Naive thymus-derived CD8-positive, alpha-beta T cell (primary cell): ENCODE measurements at places on chromosomes 13 and 19.
A peak's percentile ranks its signal among the peaks of the same experiment; 100 is the strongest.

GRCh38 chr13:63297163-63297562 lies 1881.5 kb upstream of the PCDH20 start:
- no peak for DNase-seq

DNA sequence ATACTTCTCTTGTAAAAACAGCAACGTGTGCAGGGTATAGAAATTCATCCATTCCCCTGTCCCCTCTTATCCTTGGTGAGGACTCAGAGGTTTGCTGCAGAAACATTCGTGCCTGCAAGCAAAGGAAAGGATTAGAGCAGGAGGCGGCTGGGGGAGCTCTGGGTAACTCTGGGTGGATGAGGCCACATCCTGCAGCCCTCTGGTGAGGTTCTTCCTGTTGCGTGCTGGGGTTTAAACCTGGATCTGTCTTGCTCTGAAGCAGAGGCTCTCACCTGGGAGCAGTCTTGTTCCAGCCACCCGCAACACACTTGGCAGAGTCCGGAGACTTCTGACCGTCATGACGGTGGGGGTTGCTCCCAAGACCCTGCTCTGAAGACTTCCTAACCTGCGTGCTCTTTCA lies 69.2 kb downstream of the ATP11A start:
- no peak for DNase-seq

- DNase-seq, result no peak
These were observed 2.2 kb upstream of the KCNC3 start for GRCh38 chr19:50331221-50331993.

DNA sequence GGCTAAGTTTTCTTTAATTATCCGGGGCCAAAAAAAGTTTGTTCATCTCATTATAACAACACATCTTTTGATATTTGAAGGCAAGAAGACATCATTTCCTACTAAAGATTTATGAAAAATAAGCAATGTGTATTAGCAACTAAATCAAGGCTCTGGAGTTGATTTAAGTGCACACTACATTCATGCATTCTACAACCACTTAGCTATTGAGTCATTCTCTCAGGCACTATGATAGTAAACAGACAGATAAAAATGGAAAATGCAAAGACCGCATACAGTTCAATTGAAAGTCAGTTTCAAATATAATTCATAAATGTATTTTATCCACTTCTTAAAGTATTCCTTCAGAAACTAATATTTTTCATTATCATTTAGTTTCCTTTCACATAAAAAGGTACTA lies 1395.2 kb downstream of the PCDH9 start:
- no peak for DNase-seq

- no peak for DNase-seq
These were observed 122.2 kb downstream of the PCDH9 start for GRCh38 chr13:67107979-67108378.

- DNase-seq, result no peak
These were observed 13.4 kb downstream of the TBC1D4 start for GRCh38 chr13:75468602-75469001.

GRCh38 chr13:28147495-28147894 lies 9.2 kb downstream of the PAN3 start:
- no peak for DNase-seq

DNA sequence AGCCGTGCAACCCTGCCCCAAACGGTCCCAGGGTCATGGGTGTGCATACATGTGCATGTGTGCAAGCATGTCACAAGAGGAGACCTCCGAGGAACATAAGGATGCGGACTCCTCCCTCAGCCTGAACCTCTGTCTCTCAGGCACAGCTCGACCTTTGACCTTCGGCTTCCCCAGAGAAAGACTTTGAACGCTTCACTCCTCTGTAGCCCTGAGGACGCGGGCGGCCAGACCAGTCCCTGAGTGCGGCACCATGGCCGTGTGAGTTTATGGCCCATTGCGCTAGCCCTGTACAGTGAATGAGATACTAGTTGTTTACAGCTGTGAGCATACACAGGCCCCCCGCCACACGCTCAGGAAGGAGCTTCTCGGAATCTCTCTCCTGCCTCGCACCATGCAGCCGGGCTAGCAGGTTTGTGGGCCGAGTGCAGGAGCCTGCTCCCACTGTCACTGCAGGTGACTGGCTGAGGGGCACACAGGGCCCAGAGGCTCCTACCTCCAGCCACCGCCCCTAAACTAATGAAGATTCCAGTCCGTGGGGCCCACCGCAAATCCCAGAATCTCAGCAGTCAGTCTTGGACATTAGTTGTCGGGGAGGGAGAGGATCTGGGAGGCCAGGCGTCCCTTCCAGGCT lies 10.8 kb downstream of the RASA3 start:
- no peak for DNase-seq

DNA sequence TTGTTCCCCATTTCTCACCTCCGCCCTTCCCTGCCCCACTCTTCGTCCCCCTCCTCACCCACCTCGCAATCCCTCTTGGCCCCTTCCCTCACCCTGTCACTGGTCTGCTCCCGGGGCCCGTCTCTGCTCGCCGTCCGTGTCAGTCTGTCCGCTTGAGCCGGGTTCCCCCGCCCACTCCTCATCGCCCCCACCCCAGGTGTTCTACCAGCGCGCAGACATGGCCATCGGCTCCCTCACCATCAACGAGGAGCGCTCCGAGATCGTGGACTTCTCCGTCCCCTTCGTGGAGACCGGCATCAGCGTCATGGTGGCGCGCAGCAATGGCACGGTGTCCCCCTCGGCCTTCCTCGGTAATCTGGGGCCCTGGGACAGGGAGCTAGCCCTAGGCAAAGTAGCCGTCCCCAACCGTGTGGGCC lies 22.3 kb downstream of the GRIN2D start:
- DNase-seq, result no peak

DNA sequence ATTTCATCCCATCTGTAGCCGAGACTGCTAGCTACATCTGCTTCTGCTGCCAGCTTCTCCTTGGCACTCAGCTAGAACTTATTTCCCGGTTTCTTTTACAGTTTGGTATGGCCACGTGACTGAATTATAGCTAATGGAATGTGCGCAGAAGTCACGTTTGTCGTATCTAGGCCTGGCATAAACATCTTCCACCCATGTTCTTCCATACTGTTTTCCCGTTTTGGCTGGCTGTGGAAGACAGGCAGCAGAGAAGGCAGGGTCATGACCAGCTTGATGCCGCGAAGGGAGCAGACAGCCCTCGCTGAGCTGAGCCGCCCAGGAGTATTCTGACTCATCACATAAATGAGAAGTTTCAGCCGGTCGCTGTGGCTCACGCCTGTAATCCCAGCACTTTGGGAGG lies 186.7 kb downstream of the RFC3 start:
- no peak for DNase-seq

GRCh38 chr13:43983373-43983772 lies 103.7 kb downstream of the LACC1 start:
- no peak for DNase-seq

DNA sequence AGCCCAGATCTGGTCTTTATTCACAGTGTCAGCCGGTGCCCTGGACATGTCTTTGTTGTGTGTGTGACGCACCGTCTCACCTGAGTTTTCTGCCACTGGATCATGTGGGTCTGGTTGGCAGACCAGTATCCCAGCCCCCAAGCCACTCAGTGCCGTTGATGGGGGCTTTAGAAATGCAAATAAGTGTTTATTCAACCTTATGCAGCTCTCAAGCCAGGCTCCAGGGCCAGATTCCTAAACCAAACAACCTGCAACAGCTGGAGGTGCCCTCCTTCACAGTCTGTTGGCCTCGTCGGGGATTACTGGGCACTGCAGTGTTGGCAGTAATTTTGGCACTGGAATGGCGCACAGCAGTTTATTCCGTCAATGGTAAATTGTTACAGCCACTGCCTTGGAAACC lies 21.6 kb downstream of the FAM124A start:
- DNase-seq, result no peak

GRCh38 chr13:40401911-40402776 lies 264.3 kb downstream of the FOXO1 start:
- DNase-seq, result peak; percentile 40

DNA sequence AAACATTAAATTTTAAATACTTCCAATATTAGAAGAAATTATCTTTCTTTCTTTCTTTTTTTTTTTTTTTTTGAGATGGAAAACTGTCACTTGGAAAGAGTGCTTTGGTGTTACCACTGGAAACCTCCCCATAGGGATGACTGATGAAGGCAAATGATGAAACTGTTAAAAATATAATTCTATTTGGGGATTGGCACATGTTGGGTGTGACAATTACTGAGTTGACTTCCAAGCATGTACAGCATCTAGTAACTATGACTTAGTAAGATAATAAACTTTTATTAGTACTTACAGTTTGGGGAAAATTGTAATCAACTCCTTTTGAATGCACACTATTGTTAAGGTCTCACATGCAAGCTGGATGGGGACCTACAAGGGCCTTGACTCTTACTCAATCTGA lies 592.5 kb downstream of the KCTD12 start:
- DNase-seq, result no peak

- no peak for DNase-seq
These were observed 753.7 kb upstream of the SGCG start for GRCh38 chr13:22427066-22427465.

GRCh38 chr13:77866971-77867370 lies 51.7 kb downstream of the EDNRB start:
- no peak for DNase-seq
